ENCODE measurements at places on chromosomes 2 and 18.

GRCh38 chr2:58606799-58607198 is 365.7 kb upstream of the FANCL start:
- DNase-seq = no peak

- no peak for DNase-seq
Observed at GRCh38 chr2:150063931-150064548, 423.4 kb downstream of the RND3 start.

DNA sequence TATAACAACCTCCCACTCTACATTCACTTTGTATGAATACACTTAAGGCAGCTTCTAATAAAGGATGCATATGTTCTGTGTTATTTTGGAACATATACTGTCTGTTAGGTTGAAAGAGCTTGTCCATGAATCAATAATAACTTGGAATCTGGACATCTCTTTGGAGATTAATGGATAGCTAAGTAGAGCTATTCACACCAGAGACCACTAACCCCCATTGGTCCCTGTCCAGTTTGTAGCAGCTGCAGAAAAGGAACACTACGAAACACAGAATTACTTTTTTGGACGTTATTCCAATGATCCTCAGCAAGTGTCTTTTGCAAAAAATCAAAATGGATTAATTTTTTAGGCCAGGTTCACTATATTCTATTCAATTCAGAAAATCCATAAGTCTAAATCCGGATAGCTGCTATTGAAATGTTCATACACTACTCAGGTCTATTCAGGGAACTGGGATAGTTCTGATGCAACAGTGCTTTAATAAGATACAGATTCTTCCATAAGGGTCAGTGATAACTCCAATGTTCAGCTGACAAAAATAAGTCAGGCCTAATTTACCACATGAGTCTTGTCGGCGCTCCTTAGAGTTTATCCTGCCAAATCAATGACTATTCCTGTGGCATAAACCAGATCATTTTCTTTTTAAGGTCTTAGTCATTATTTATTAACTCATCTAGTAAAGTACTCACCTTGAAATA is 44.2 kb downstream of the NRXN1 start:
- no peak for DNase-seq

GRCh38 chr2:233600386-233600785 is 17.0 kb upstream of the UGT1A8 start:
- DNase-seq = no peak

GRCh38 chr2:118923371-118923770 is 18.6 kb upstream of the MARCO start:
- DNase-seq = no peak

DNA sequence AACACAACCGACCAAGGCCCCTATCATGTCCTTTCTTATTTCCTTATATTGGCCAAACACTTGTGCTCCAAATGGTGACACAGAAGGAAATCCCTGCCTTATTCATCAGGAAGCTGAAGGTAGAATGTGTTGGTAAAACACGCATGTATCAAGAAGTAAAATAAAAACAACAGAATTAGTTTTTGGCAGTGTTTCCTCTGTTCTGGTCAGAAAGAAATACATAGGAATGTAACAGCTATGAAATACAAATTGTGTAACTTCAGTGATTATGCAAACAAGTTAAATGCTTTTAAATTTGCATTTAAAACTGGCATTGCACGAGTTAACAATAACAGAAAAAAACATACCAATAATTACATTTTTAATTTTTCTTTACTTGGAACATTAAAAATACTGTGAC is 19.3 kb downstream of the ST6GAL2 start:
- DNase-seq = no peak

- no peak for DNase-seq
Observed at GRCh38 chr18:45321520-45321919, 293.8 kb upstream of the SLC14A2 start.

DNA sequence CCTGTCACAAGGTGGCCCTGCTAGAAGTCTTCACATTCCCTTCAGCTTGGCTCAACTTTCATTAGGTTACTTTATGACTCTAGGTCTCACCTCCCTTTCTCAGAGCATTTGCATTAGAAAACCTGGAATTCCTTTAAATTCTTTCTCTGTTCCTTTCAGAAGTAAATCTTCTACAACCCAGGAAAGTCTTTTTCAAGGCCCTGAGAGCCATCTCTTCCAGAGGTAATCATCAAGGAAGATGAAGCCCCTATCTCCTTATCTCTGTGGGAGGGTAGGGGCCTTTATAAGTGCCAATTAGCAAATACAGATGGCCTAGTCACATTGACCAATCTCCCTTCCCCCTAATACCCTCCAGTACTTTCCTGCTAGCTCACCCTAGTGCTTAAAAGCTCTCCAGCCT is 848.0 kb upstream of the FAM98A start:
- DNase-seq = no peak

GRCh38 chr2:166246901-166247300 is 119.1 kb upstream of the SCN1A start:
- no peak for DNase-seq

- no peak for DNase-seq
Observed at GRCh38 chr2:240432430-240432819, 3.0 kb upstream of the GPC1 start.

- DNase-seq = peak; percentile 19
Observed at GRCh38 chr2:241036397-241036963, 38.1 kb downstream of the SNED1 start.

- no peak for DNase-seq
Observed at GRCh38 chr2:129930451-129930850, 49.0 kb upstream of the RAB6C start.

Measured in stimulated activated CD4-positive, alpha-beta T cell treated with anti-CD3 and anti-CD28 coated beads, Interleukin-2, amount 100 ng/mL, for 4 hours (primary cell).